ENCODE measurements at places on chromosomes 2 and 18. TPM values are rescaled to one million over a fixed set of nuclear protein-coding genes. Genes with fewer than 3 reads are reported as not detected.

GRCh38 chr2:204726831-204727230 is 181.6 kb downstream of the PARD3B start:
- no peak for DNase-seq

GRCh38 chr18:48605408-48605845 is 66.6 kb downstream of the CTIF start:
- DNase-seq = peak; percentile 28

The MTERF4 gene
- total RNA-seq = 24.3 TPM

The RFTN2 gene
- 0.40 TPM for total RNA-seq

The DYNC2LI1 gene
- total RNA-seq = 20.9 TPM

GRCh38 chr2:58594762-58595161 is 353.6 kb upstream of the FANCL start:
- DNase-seq = no peak

- DNase-seq = no peak
Measured at GRCh38 chr2:42829671-42830440, 37.5 kb upstream of the HAAO start.

DNA sequence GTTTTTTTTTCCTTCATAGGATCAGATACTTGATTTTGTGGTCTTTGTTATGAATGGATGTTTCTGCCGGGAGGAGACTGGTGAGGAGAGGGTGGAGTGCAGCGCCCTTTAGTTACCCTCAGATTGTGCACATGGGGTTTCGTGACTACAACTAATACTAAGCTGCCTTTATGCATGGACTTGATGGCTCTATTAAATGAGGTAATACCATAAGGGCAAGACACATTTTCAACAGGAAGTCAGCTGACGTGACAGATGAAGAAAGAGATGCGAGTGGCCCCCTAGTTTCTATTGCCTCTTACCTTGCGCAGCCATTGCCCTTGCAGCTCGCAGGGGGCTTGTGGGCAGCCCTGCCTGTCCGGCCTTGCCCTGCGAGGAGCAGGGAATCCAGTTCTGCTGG is 24.4 kb downstream of the ZNF407 start:
- no peak for DNase-seq

- DNase-seq = no peak
Measured at GRCh38 chr2:30865243-30865642, 58.0 kb upstream of the CAPN13 start.

The PSMA8 gene
- not detected for total RNA-seq
